GM12864 (cell line): ENCODE measurements at places on chromosomes 13 and 19.

GRCh38 chr13:27170516-27171243 is 931 bp downstream of the USP12 start:
- no peak for DNase-seq

DNA sequence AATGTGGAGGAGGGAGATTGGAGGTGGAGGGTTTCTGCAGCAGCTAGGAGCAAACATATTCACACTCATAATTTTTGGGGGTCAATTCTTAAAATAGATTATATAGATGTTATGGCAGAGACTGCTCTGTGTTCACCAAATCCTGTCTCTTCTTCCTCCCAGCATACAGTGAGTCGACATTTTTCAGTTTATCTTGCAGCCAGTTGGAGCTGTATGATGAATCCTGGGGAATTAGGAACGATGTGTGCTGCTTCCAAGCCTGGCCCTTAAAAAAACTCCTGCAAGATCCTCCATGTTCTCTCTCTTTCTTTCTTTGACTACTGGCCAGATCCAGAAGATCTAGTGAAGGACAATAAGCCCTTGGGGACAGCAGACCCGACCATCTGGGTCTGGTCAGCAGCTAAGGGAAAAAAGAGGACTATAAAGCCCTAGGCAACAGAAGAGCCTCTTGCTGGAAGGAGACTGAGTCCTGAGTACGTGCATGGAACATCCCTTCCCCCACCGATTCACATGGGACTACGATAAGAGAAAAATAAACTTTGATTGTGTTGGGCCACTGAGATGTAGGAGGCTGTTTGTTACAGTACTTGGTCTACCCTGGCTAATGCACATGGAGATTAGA is 55.8 kb upstream of the POMP start:
- no peak for DNase-seq

DNA sequence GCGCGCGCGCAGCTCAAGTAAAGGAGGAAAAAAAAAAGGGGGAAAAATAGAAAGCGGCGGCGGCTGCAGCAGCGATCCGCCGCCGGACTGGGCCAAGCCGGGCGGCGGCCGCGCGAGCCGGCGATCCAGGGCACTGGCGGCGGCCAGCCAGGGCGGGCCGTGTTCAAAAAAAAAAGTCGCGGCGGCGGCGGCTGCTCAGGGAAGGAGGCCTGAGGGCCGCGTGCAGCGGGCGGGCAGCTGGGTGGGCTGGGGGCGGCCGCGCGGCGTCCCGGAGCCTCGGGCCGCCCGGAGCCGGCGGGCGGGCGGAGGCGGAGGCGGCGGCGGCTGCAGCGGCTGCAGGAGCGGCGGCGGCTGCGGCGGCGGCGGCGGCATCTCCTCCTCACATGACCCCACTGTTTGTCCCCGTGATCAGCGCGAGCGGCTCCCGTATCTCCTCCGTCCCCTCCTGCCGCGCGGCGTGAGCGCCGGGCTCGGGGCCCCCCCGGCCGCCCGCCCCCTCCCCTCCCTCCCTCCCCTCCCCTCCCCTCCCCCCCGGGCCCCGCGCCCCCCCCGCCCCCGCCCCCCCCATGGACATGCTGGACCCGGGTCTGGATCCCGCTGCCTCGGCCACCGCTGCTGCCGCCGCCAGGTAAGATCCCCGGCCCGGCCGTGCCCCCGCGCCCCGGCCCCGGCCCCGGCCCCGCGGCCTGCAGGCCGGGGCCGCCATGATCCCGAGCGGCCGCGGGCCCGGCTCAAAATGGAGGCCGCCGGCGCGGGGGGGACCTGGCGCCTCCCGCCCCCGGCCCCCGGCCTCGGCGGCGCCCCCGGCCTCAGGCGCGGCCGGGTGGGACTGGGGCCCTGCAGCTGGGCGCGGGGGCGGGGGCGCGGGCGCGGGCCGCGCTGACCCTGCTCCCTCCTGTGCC is at the start of gene USF2:
Gene USF2 (plus strand): TSS at position 427 of the 902 bp plus-strand sequence. CDS start 140 bp downstream, at position 567.
- DNase-seq: no peak

- DNase-seq: no peak
Measured at GRCh38 chr19:55696301-55697068, 21.5 kb downstream of the EPN1 start.

DNA sequence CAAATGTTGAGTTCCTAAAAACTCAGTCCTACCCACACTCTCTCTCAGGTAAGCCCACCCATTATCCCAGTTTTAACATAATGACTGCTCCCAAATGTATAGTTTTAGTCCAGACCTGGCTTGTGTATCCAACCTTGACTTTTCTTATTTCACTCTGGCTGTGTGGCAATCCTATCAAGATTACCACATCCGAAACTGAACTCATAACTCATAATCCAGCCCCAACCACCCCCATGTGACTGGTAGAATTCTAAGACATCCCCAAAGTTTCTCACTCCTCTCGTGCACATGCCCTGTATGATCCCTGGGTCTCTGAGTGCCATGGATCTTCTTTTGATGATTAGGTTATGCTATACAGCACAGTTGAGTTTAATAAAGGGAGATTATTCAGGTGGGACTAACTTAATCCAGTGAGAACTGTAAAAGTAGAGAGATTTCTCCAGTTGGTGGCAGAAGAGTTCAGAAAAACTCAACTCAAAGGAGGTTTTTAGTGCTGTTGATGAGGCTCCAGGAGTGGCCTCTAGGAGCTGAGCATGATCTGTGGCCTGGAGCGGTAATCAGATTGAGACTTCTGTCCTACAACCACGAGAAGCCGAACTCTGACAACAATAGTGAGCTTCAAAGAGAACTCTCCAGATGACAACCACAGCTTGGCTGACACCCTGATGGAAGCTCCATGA is 413.4 kb downstream of the ZNF536 start:
- no peak for DNase-seq

DNA sequence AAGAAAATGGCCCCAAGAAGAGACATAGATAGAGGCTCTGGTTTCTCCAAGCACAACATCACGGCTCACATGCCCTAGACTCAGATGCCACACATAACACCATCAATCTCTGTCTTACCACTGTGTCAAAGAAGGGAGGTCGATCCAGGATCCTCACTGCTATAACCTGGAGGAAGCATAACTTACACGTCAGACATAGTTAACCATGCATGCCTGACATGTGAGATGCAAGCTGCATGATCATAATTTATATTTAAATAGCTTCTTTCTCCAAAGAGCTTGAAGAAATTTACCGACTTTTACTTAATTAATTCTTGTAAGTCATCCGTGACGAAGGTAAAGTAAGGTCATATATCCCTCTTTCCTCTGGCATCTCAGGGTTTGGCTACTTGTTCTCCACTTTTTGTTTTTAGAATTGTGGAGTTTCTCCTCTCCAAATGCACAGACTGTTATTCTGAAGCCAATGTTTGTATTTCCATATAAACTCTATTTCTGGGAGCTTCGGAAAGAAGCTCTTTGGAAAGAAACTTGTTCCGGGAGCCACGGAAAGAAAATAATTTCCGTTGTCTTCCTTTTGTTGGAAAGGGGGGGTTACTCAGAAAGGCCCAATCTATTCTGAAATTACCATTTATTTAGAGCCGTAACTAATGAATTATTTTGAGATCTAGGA is 205.6 kb downstream of the LHFPL6 start:
- no peak for DNase-seq

- no peak for DNase-seq
Measured at GRCh38 chr13:77513719-77514335, 21.7 kb upstream of the SCEL start.

DNA sequence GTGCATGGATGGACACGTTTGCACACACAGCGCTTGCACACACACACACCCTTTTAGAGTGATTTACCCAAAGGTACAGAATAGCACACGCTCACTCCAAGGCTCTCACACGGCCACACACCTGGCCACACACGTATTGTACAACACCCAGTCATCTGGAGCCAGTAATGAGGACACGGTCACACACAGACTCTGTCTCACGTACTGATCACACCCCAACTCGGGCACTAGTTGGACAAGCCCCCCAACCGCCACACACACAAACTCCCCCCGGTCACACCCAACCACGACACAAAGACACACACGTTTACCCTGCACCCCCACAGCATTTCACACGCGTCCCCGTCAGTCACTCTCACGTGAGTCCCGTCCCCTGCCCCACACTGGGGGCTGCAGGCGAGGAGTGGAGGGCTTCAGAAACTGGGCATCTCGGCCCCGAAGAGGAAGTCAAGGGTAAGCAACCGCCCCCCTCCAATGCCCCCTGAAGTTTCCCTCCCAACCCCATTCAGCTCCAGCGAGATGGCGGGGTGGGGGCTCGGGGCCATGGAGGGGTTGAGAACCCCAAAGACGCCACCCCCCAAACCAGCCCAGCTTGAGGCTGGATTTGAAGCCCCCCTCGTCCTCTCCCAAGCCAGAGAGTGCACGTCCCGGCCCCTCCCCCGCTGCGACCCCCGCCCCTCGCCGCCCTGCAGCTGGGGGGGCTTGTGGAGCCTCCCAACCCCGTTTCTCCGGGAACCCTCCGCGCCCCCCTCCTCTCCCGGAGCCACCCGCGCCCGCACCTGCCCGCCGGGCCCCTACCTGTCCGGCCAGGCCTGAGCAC is 599 bp downstream of the OLFM2 start:
- no peak for DNase-seq

DNA sequence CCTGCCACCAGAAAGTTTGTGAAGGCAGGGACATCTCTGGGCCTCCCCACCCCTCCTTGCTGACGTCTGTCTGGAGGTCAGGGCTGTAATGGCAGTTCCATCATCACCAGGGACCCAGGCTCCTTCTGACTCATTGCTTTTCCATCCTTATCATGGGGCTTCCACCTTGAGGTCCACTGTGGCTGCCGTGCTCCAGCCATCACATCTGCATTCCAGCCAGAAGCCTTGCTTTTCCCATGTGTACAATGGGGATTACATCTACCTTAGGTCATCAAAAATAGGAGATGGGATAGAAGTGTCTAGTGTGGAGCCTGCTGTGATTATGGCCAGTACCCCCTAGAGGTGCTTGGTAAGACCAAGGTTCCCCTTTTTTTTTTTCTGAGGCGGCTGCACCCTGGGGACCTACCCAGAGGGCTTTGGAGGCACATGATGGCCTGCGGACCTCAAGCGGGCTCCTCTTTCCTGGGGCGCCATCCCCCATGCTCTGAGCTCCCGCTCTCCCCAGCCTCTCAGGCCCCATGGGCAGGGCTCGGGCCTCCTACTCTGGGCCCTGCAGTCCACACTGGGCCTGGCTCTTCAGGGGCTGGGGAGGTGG is 13.4 kb upstream of the RANBP3 start:
- DNase-seq: no peak
